GM10248 (cell line): ENCODE measurements at places on chromosomes 12 and 14.

- DNase-seq = no peak
Observed at GRCh38 chr12:11321980-11322379, 11.7 kb upstream of the PRB4 start.

- no peak for DNase-seq
Observed at GRCh38 chr14:78450669-78451318, 280.6 kb downstream of the NRXN3 start.

DNA sequence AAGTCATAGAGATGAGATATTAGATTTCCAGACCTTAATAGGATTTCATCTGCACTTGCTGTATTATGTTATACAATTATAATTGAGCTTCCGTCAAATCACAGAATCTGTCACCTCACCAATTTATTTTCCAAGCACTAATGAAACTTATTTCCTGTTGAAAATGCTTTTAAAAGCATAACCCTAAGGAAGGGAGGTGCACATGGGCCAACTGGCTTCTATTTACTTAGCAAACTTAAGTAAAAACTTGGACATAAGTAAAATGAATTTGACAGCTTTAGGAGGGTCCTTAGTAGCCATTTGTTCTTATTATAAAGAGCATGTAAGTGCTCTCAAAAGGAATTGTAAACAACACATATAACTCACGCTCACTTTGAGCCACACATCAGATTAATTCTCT is 462.2 kb upstream of the TMPO start:
- DNase-seq = no peak

- no peak for DNase-seq
Observed at GRCh38 chr14:95495076-95495475, 21.4 kb downstream of the SYNE3 start.

DNA sequence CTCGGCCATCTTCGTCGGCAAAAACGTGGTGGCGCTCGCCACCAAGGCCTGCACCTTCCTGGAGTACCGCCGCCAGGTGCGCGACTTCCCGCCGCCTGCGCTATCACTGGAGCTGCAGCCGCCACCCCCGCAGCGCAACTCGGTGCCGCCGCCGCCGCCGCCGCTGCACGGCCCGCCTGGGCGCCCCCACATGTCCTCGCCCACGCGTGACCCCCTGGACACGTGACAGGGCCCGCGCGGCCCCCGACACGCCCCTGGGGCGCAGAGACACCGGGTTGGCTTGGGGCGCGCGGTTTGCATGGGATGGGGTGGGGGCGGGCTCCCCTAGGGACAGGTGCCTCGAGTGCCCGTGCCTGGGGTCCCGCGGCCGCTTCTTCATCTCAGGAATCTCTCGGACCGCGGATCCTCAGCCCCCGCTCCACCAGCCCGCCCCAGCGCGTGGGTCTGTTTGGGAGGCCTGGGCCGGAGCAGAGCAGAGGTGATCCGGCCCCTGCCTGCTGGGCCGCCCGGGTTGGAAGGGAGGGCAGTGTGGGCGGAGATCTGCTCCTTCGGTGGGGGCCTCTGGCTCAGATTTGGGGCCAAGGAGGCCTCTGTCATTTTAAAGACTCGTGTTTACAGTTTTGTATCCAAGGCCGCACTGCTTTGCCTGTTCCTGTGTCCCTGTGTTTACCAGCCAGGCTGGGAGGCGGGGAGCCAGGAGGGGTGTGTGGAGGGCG is 3.3 kb downstream of the TMEM121 start:
- DNase-seq = peak; percentile 47
